ENCODE measurements at places on chromosomes 1 and 21.

- DNase-seq, result no peak
Measured at GRCh38 chr1:219126377-219126776, 47.3 kb upstream of the LYPLAL1 start.

- DNase-seq, result no peak
Measured at GRCh38 chr1:192147221-192147620, 11.0 kb upstream of the RGS18 start.

- DNase-seq, result peak; percentile 95
Measured at GRCh38 chr1:180256341-180257027, 26.4 kb downstream of the LHX4 start.

GRCh38 chr1:197170538-197170937 is 24.1 kb upstream of the ASPM start:
- no peak for DNase-seq

GRCh38 chr1:162197041-162197531 is 127.6 kb downstream of the NOS1AP start:
- no peak for DNase-seq
